ENCODE measurements at places on chromosomes 1 and 21.

DNA sequence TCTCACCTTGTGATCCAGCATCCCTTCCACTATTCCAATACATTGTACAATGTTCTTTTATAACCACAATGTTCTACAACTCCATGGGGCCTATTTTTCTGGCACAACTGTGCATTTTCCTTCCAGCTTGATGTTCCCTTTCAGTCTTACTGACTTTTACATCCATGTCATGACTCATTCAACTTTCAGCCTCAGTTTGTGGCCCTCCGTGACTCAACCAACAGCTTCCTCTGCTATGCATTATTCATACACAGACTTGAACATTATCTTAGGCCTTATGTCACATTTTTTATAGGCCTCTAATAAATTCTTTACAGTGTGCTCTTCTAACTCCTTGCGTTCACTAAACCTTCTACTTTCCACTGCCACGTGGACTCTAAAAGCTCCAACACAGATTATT is 119.4 kb upstream of the PRMT6 start:
- no peak for DNase-seq

GRCh38 chr1:236895665-236896387 is 100.7 kb downstream of the MTR start:
- DNase-seq: no peak

DNA sequence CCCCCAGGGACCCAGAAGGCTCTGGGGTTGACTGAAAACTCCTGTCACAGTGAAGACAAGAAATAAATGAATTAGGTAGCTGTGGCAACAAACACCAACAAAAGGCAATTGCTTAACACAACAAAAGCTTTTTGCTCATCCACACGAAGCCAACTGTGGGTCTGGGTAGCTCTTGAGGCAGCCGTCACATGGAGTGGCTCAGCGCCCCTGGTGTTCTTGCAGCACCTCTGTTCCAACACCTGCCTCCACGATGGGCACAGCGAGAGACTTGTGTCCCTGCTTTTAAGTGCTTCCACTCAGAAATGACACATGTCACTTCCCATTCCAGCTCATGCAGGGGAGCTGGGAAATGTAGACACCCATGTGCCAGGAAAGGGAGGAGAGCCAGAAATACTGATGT is 364.5 kb upstream of the DUSP10 start:
- no peak for DNase-seq

DNA sequence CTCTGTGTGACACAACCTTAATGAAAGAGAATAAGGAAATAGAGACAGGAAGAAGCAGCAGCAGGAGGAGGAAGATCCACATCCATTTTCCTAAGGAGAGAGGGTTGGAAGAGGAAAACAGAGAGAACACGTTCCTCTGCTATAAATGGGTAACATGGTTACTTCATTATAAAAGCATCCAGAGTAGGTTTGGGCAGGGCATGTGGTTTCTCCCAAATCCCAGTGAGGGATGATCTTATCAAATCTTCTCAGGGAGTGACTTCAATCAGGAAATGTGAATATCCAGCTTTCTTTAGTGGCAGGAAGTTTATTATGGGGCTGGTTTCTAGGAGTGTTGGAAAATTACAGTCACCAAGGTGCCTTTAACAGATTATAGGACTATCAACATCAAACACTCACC is 11.1 kb downstream of the CYP2J2 start:
- DNase-seq: no peak

- no peak for DNase-seq
These were observed 709.7 kb downstream of the ADGRL2 start for GRCh38 chr1:82510431-82510830.

DNA sequence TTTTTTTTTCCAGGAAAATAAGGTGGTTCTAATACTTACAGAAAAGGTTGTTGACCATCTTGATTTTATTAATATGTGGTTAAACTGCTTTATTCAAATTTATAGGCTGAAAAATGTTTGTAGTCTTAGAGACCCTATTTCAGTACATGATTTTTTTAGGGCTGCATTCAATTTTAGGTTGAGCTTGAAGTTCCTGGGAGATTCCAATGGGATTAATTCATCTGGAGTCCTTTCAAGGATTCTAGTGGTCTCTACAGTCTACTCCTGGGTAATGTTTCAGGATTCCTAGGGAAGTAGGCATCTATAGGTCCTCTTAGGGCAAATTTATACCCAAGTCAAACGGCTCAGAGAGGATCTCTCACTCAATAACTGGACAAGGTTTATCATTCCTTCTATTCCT is 126.7 kb downstream of the HMCN1 start:
- DNase-seq: no peak

DNA sequence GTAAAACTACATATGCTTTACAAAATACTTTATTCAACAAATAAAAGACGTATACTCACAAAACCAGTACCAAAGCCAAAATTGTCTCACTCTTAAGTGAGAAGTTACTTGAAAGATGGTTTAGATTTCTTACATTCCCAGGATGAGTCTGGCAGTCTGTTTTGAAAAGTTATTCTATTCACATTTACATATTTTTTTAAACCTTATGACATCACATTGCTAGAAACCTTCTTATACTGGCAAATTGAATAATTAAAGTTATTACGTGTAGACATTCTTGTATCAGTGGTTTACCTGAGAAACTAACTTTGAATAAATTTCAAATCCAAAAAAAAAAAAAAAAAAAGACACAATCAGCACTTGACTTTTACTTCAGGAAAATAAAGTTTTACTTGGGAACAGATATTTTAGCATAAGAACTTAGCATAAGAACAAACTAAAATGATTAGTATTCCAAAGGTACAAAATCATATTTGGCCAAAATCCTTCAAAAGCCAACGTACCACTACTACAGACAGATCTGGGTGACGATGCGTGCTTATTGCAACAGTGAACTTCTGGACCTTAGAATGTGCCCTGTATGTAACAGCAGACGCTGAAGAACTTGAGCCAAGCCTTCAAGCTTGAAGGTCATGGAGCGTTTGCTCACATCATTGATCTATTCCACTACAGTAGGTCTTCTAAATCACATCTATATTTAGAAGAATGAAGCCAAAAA is 2.5 kb downstream of the CDC42BPA start:
- no peak for DNase-seq

- no peak for DNase-seq
These were observed 16.9 kb downstream of the MTARC1 start for GRCh38 chr1:220803401-220804201.

- peak; percentile 82 for DNase-seq
These were observed 34.7 kb upstream of the SCCPDH start for GRCh38 chr1:246689409-246690008.

DNA sequence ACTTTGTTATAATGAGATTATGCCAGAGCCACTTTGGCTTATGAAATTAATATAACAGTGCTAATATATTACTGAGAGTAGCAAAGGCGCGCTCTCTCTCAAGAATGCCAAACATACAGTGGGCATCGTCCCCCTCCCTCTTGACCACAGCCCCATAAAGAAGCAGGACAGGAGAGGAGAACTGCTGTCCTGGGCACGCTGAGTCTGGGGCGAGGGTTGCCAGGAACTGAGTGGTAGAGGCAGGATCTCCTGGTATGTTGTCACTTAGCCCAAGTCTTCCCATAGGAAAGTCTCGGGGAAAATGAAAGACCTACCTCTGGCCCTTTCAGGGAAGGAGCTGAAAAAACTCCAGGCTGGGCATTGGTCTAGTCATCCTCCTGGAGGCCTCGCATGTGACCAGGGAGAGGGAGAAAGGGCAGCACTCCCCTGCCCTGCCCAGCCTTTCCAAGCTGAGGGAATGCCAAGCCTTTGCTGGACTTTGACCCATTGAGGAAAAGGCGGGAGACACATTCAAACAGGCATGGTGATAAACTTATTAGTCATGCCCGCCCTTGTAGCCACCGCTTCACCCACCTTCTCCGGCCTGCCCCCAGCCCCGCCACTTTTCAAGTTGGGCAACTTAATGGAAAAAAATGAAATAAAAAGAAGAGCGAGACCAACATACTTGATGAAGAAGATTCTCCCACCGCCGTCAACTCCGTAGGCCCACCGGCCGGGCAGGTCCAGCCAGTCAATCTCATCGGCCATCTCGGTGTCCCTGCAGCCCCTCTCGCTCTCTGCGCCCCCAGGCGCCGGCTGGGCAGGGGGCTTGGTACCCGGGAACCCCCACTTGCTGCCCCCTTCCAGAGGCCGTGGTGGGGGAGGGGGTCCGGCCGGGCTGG is 17.4 kb upstream of the PLEKHA6 start:
- no peak for DNase-seq

- no peak for DNase-seq
These were observed 1.9 kb upstream of the SAMSN1 start for GRCh38 chr21:14547834-14548513.

DNA sequence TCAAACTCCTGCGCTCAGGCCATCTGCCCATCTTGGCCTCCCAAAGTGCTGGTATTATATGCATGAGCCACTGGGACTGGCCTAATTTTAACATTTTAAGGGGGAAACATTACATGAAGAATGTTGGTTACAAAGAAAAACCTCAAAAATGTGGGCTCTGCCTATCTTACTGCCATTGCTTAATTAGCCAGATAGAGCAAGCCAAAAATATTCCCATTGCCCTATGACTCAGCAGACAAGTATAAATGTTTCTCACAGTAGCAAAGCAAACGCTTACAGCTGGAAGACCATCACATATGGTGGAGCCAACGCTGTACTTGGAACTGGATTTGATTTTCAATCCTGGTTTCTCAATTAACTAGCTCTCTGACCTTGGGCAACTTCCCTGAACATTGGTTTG is 502.0 kb downstream of the SMYD3 start:
- DNase-seq: no peak

- DNase-seq: no peak
These were observed 7.1 kb upstream of the TNR start for GRCh38 chr1:175750366-175751071.

DNA sequence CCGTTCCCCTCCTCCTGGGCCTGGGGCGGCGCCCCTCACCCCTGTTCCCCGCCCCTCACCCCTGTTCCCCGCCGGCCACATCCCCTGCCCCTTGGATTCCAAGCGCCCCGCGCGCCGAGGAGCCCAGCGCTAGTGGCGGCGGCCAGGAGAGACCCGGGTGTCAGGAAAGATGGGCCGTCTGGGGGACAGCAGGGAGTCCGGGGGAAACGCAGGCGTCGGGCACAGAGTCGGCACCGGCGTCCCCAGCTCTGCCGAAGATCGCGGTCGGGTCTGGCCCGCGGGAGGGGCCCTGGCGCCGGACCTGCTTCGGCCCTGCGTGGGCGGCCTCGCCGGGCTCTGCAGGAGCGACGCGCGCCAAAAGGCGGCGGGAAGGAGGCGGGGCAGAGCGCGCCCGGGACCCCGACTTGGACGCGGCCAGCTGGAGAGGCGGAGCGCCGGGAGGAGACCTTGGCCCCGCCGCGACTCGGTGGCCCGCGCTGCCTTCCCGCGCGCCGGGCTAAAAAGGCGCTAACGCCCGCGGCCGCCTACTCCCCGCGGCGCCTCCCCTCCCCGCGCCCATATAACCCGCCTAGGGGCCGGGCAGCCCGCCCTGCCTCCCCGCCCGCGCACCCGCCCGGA is at the start of gene TP73:
TP73 (plus strand) TSS at position 587 of the 618 bp plus-strand sequence. CDS start 29,850 bp downstream, outside the sequence.
- DNase-seq: peak; percentile 78

- no peak for DNase-seq
These were observed 367.9 kb upstream of the DUSP10 start for GRCh38 chr1:222109836-222110235.

- no peak for DNase-seq
These were observed 42.7 kb downstream of the HUNK start for GRCh38 chr21:31915566-31915965.

DNA sequence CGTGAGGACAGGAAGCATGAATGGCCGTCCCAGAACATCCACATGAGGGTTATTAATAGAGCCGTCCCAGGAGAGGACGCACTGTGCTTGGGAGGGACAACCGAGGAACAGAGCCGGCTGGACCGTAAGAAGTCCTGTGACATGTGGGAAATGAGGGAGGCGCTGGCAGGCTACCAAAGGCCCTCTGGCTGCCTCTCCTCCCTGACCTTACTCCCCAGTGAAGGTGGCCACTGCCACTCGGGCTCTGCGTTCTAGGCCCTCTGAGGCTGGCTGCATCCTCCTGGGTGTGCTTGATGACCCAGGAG is 15.5 kb upstream of the NPPB start:
- DNase-seq: no peak

DNA sequence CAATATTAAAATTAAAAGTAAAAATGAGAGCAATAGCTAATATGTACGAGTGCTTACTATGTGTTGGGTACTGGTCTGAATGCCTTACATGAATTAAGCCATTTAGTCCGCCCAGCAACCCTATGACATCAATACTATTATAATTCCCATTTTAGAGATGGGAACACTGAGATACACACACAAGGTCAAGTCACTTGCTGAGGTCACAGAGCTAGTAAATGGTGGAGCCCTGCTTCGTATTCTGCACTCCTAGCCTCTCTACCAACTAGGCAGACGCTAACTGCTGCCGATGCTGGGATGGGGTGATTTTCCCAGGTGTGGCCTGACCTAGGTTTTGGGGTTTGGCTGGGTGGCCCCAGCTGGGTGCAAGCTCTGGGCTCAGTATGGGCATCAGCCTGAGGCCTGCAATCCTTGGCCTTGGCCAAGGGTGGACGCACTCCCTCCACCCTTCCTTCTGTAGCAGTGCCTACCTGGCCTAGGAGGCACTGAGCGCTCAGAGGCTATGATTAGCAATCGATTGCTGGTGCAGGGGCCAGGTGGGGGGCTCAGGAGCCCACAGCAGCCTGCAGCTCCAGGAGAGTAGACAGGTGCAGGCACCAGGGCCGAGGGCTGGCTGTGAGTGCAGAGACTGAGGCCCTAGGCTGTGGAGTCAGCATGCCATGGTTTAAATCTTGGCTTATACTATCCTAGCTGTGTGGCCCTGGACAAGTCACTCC is 2.7 kb downstream of the FAM131C start:
- no peak for DNase-seq

DNA sequence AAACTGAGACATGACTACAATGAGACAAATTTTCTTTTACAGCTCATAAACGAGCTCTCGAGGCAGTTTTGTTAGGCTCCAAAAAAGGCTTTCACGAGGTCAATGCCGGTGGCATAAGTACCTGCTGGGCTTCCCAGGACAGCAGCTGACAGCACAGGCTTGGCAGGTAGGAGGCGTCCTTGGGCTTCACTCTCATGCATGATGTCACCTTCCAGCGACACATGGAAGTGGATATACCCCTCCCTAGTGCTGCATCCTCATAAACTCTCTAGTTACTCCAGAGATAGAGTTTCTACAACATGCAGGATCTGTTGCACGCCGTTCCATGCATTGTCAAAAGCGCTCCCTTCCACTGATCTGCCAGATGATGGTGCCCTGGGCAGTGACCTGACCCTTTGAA is 112.5 kb upstream of the PAXBP1 start:
- DNase-seq: no peak

DNA sequence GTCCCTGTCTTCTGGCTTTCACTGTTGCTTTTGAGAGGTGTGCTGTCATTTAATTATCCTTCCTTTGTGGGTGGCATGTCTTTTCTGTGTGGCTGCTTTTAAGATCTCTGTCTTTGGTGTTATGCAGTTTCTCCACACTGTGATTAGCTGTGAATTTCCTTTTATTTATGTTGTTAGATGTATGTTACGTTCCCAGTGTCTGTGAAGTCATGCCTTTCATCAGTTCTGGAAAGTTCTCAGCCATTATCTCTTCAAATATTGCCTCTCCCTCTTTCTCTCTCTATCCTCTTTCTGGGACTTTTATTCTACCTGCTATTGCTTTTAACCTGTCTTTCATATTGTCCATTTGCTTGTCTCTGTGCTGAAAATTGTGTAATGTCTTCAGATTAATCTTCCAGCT is 21.0 kb upstream of the CSF3R start:
- DNase-seq: no peak

- DNase-seq: no peak
These were observed 54.3 kb downstream of the KCNK1 start for GRCh38 chr1:233668146-233668724.

Data from aorta (tissue), 5 donors.